NCI-H1930 (cell line): ENCODE measurements at places on chromosomes 2 and 18.

GRCh38 chr2:17867133-17867532 is 11.3 kb upstream of the KCNS3 start:
- no peak for DNase-seq

- no peak for DNase-seq
These were observed 24.9 kb upstream of the EPC2 start for GRCh38 chr2:148619560-148620195.

- no peak for DNase-seq
These were observed 304.4 kb downstream of the GULP1 start for GRCh38 chr2:188596054-188596453.

GRCh38 chr18:47531717-47532116 is 280.3 kb upstream of the SKOR2 start:
- DNase-seq = no peak

GRCh38 chr2:216897561-216898203 is 37.8 kb upstream of the TNP1 start:
- DNase-seq = no peak

DNA sequence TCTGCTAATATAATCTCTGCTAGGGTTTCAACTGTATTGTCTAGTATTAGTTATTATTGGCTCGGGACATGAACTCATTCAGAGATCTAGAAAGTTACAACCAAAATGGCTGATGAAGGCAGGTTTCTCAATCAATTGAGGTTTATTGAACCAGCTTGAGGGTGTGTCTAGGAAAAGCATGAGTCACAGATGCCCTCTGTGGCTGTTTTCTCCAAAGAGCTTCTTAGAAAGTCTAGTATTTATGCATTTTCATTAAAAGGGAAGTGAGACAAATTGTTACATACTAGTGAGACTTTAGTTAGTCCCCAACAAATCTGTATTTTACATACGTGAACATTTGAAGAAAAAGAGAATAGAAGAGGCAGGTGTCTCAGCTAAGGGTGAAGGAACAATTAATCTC is 23.0 kb upstream of the RTTN start:
- DNase-seq = no peak

DNA sequence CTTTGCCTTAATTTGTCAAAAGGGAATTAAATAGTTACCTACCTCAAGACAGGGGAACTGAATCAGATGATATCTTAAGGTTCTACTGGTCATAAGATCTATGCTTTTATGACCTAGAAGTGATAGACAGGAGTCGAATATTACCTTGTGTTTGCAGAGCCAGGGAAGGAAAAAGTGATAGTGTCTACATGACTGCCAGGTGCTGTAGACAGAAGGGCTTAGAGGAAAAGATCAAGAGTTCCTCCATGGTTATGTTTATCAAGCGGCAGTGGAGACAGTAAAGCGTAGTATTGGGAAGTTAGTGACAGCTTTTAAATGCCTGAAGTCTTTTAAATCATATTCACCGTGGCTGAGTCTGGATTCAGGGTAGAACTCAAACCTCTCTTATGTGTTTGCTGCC is 11.9 kb downstream of the CRIM1 start:
- no peak for DNase-seq

GRCh38 chr2:172084645-172085459 is 455 bp upstream of the DLX1 start:
- peak; percentile 97 for DNase-seq

DNA sequence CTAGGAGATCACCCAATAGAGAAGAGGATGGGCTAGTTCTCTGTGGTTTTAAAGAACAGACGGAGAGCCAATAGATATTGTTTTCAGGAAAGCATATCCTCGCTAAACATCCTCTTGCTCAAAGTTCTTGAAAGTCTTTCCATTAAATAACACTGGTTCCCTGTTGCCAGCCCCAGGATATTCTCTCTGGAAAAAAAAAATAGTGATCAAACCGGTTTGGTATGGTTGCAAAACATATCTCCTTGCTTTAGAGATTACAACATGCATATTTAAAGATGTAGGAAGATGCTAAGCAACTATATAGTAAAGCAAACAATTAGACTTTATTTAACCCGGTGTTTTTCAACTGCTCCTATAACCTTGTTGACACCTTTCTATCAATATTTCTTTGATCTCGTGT is 211.4 kb downstream of the CMPK2 start:
- DNase-seq = no peak

DNA sequence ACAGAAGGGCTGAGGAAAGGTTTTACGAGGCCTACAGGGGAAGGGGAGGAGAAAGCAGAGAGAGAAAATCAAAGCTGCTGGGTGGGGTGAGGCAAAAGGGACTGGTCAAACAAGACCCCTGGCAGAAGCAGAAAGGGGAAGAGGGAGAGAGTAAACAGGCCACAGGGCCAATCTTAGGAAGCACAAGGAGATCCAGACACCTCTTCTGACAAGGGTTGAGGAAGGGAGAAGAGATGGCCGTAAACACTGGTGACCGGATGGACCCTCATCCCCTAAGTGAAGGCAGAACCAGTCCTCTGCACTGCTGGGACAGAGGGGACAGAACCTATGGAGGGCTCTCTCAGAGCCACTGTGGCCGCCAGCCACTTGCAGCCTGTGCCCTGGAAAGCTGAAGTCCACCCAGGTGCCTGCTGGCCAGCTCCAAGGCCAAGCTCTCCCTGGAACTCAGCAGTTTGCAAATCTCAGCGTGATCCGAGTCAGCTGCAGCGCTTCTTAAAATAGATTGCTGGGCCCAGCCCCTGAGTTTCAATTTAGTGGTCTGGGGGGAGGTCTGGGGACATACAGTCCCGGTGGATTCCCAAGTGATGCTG is 108.8 kb downstream of the TMEM163 start:
- no peak for DNase-seq

- no peak for DNase-seq
These were observed 497.4 kb upstream of the CRIM1 start for GRCh38 chr2:35858216-35858615.

GRCh38 chr2:212124598-212124997 is 414.0 kb downstream of the ERBB4 start:
- no peak for DNase-seq

- no peak for DNase-seq
These were observed 140.9 kb downstream of the CAPN13 start for GRCh38 chr2:30666266-30666874.
